ENCODE measurements at places on chromosomes 4 and X. TPM values are rescaled to one million over a fixed set of nuclear protein-coding genes. Genes with fewer than 3 reads are reported as not detected.

The GABRE gene
- not detected for total RNA-seq

The STAP1 gene
- total RNA-seq, result 50.3 TPM

The SFRP2 gene
- not detected for total RNA-seq

The TEX13D gene
- not detected for total RNA-seq

The TMEM150C gene
- not detected for total RNA-seq

The TACR3 gene
- not detected for total RNA-seq

- peak; percentile 7 for DNase-seq
These were observed 25.5 kb downstream of the HMX1 start for GRCh38 chr4:8846046-8846720.

DNA sequence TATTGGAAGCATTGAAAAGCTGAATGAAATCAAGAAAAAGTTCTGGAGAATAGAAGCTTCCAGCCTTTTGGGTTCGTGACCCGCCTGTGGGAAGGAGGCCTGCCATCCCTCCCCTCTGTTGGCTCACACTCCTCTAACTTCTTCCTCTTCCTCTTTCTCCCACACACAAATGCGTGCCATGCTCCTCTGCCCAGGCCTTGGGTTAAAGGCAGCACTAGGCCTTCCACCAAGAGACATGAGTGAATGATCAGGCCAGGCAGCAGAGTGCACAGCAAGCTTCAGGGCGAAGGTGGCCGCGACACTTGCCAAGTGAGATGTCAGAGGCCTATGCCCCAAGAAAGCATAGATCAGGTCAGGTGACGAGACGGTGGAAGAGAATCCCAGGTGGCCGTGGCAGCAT lies 38.4 kb downstream of the FAM193A start:
- DNase-seq, result no peak

GRCh38 chr4:5082376-5082775 lies 31.1 kb downstream of the STK32B start:
- no peak for DNase-seq

DNA sequence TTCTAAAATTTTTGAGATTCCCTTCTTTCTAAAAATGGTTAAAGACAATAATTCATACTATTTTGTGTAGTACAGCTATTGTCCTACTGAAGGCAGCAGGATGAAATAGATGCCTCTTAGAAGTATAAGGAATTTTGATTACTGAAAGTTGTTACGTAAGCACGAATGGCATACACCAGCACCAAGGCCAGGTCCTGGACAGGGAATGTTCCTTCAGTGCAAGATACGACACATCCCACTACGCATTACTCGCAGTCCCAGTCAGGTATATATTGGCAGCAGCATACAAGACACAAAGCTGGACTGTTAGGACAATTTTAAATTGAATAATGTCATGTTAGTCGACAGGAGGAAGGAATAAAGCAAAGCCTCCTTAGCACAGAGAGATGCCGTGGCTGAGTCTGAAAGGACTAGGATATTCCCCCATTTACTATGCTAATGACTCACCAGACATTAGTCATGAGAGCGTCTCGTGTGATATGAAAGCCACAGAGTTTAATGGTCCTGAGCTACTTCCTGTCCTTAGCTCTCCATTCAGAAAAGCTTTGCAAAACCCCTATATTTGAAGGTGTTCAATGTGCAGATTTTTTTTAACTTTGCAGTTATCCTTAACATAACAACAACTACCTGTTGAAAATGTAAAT lies 504.3 kb downstream of the FAM133A start:
- DNase-seq, result no peak

GRCh38 chr4:185764876-185765275 lies 47.1 kb downstream of the SORBS2 start:
- DNase-seq, result no peak

DNA sequence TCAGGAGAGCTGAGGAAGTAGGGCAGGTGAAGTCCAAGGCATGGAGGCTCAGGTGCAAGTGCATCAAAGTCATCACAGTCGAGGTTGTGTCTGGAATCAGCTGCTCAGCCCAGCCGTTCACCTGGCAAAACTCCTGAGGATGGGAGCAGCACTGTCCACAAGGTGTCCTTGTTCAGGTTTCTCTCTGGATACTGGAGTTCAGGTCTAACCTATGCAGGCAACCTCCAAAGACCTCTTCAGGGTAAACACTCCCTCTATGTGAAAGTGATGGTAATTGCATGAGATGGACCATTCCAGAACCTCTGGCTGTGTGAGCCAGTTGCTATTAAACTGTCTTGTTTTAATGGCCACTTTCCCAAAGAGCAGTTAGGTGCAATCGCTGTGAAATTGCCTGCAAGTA lies 120.2 kb upstream of the PSAPL1 start:
- DNase-seq, result no peak

GRCh38 chrX:153477901-153478300 lies 7.5 kb upstream of the HAUS7 start:
- no peak for DNase-seq

- no peak for DNase-seq
These were observed 193.8 kb downstream of the BCOR start for GRCh38 chrX:39903937-39904336.

- DNase-seq, result no peak
These were observed 150.6 kb downstream of the GPC3 start for GRCh38 chrX:133834771-133835170.

GRCh38 chr4:168716406-168717129 lies 219.7 kb downstream of the PALLD start:
- no peak for DNase-seq

DNA sequence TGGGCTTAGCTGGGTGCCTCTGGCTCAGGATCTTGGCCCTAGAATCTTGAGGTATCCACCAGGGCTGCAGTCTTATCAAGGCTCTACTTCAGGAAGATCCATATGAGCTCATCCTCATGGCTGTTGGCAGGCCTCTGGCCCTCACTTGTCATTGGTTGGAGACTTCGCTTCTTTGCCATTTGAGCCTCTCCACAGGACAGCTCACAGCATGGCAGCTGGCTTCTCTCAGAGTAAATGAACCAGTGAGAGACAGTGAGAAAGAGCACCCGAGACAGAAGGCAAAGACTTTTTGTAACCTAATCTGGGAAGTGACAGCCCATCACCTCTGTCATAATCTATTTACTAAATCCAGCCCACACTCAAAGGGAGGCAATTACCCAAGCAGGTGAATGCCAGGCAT lies 236.8 kb downstream of the GPAT3 start:
- DNase-seq, result no peak

DNA sequence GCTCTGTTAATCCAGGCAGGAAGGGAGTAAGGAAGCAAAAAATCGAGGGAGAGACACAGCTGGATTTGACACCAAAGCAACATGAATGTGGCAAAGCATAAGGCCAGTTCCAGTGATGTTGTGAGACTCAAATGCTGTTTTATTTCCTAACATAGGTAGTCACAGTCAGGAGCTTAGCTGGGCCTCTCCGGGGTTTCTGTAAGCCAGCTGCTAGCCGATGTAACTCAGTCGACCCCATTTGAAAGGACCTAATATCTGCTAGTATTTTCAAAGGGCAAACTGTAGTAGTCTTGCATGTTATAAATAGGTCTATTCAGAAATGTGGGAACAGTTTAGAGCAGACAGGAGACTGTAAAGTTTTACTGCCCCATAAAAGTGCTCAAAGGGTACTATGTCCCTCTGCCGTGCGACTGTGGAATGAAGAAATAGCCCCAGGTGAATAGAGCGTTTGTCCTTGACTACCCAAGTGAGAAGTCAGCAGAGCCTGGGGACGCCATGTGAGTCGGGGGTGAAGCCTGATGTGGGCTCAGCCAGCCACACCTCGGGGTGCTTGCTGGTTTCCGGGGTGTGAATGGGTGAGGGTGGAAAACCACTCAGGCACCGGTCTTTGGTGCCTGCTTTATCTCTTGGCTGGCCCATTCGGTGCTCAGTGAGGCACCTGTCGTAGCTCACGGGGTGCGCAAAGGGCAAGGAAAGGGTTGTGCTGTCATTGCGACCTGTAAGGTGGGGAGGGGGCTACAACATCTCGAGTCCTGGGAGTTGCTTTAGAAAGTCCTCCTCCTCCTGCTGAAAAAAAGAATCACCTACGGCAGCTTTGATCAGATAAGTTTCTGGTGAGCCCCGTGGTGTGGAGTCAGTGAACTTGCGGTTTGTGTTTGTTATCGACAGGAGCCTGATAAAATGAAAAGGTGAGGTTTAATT lies 745 bp downstream of the TRIM2 start:
- no peak for DNase-seq

GRCh38 chrX:3777416-3777815 lies 64.0 kb upstream of the PRKX start:
- DNase-seq, result no peak

DNA sequence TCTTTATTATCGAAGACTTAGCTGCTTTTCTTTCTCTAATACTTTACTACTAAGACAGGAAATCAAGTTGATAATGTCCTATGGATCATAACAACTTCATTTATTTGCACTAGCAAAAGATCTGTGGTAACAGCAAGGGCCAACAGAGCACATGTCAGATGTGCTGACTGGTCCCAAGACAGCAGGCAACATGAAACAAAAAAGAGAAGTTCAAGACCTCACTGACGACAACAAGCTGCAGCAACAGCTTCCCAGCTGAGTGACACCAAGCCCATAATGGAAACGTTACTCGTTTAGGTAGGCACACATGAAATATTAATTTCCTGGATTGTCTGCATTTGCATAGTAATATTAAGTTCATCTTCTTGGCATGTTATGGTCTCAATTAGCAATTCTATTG lies 126.9 kb downstream of the UNC5C start:
- no peak for DNase-seq

GRCh38 chrX:151039351-151039750 lies 56.2 kb downstream of the HMGB3 start:
- DNase-seq, result no peak

DNA sequence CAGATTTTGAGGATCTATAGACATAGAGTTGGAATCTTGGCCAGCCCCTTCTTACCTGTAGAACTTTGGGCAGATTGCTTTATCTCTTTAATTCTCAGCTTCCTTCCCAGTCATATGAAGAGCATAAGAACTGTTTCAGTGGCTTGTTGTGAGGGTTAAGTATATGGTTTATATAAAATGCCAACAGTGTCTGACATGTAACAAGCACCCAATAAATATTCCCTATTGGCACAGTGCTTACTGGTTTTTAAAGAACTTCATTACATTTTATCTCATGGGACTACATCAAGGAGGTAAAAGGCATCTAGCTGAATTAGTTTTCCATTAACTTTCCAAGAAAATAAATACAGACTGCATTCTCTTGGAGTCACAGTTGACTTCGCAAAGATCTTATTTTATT lies 106.7 kb upstream of the LIMCH1 start:
- DNase-seq, result no peak

DNA sequence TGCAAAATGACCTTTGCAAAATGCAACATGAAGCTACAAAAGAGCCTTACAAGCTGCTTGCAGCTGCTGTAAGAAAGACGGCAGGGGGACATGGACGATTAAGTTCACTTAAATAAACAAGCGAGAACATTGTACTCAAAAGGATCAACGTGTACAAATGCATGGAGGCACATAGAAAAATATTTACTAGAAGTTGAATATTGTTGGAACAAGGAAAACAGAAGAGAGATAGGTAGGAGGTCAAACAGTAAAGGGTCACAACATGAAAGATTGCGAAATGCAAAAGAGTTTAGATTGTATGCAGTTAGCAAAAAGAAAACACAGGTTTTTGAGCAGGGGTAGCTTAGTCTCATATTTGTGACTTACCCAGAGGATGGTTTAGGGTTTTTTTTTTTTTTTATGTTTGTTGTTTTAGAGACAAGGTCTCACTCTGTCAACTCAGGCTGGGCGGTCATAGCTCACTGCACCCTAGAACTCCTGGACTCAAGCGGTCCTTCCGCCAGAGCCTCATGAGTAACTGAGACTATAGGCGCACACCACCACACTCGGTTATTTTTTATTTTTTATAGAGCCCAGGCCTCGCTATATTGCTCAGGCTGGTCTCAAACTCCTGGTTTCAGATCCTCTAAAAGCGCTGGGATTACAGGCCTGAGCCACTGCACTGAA lies 1.4 kb upstream of the PHF8 start:
- no peak for DNase-seq

DNA sequence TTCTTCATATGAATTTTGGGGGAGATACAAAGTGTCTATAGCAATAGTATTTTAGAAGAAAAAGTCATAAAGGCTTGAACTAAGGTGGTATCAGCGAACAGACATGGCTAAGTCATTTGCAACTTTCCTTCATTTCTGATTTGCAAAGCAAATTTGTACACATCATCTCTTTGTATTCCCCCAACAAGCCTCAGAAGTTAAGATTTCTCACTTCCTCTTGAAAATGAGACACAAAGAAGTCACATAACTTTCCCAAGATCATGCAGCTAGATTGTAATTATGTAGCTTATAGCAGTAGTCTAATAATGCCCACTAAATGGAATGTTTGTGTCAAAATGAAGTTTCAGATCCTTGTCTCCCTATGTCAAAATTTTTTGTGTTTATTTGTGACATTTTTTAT lies 709.8 kb upstream of the HS3ST1 start:
- DNase-seq, result no peak

GRCh38 chr4:71595576-71596108 lies 188.2 kb downstream of the GC start:
- DNase-seq, result no peak

DNA sequence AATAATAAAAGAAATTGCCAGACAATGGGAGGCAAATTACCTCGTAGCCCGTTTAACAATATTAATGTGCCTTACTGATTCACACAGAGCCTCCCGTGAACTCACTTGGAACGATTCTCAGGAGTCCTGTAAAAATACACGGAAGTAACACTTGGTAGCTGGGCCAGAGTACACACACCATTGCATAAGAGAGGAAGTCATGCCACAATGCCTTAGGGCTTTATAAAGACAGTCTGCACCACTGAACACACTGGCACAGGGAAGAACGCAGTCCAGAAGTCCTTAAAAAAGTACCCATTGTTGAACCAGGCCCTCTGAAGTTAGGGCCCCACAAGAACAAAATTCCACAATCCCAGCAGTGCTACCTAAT lies 15.1 kb downstream of the SLC2A9 start:
- DNase-seq, result no peak

DNA sequence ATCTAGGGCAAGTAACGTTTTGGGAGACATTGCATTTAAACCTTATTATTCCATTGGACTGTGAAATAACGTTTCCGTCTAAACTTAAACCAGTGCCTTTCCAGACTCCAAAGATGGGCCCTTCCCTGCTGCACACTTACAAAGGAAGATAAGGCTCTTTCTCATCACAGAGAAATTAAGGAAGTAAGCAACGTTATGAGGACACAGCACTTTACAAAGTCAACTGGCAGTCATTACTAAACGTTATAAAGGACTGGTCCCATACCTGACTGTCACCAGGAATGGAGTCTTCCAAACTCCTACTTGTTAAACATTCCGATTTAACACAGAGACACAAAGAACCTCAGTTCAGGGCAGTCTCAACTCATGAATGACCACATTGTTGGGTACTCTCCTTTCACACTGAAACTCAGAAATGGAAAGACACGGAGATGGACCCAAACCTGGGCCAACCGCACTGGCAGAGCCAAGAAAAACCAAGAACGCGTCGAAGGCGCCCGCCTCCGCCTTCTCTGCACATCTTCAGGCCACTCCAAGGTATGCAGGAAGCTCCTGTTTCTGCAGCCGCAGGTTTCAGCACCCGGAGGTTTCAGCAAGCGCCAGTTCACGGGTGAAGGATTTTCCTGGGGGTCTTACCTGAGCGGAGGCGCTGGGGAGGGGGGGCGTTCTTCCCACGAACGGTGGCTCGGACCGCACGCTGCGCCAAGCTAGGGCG lies 670 bp downstream of the PAPSS1 start:
- no peak for DNase-seq

Measured in activated B cell treated with CpG ODN at 0.5 μM for 24 hours (primary cell).